Glomerular endothelial cell (primary cell): ENCODE measurements at places on chromosomes 12 and 14. TPM values are rescaled to one million over a fixed set of nuclear protein-coding genes. Genes with fewer than 3 reads are reported as not detected.

EML5 gene
- total RNA-seq = under 0.01 TPM in 1 of 2 replicates, not detected in the other

- DNase-seq = no peak
Measured at GRCh38 chr14:50943943-50944646, at the start of gene PYGL. PYGL (minus strand) TSS chr14:50944483; CDS start chr14:50944403, 80 bp downstream.

MYH6 gene
- not detected in 2 replicates for total RNA-seq

GRCh38 chr12:22653075-22653474, 28.1 kb downstream of the ETNK1 start:
- DNase-seq = no peak

- DNase-seq = no peak
Measured at GRCh38 chr12:58633479-58633878, 286.8 kb downstream of the LRIG3 start.

DNA sequence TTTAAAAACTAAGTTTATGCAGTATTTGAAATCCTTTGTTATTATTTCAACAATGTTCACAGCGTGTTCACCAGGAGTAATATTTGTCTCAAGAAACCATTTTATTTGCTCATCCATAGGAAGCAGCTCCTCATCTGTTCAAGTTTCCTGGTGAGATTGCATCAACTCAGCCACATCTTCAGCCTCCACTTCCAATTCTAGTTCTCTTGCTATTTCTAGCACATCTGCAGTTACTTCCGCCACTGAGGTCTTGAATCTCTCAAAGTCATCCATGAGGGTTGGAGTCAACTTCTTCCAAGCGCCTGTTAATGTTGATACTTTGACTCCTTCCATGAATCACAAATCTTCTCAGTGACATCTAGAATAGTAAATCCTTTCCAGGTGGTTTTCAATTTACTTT, 18.0 kb downstream of the CLEC9A start:
- no peak for DNase-seq

GRCh38 chr12:124720681-124721500, 142.8 kb downstream of the SCARB1 start:
- peak; percentile 69 for DNase-seq

DNA sequence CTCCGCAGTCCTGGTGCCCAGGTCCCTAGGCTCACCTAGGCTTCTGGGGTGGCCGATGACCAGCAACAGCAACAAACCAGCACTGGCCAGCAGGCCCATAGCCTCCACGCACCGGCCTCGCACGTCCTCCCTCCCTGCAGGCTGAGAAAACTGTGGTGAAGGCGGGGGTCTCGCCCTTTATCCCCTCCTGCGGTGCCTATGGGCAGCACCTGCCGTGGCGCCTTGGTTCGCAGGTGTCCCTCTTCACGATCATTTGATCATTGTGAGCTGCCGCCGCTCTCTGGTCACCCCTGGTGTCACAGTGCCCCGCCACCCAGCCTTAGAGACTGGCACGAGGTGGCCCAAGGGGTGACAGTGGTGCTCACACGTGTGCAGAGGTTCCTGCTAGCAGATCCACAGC, at the start of gene OVCH1:
Gene OVCH1 (minus strand): TSS at position 99 of the 400 bp plus-strand sequence. CDS start 0 bp downstream, at position 99.
- DNase-seq = no peak

TEX22 gene
- total RNA-seq = 0.15 and 0.18 TPM in 2 replicates

GRCh38 chr12:50579757-50580267, 75.0 kb downstream of the DIP2B start:
- DNase-seq = no peak

GRCh38 chr12:3231399-3231876, 154.3 kb downstream of the TSPAN9 start:
- DNase-seq = no peak

- no peak for DNase-seq
Measured at GRCh38 chr14:65281991-65282895, 130.3 kb upstream of the FUT8 start.

DNA sequence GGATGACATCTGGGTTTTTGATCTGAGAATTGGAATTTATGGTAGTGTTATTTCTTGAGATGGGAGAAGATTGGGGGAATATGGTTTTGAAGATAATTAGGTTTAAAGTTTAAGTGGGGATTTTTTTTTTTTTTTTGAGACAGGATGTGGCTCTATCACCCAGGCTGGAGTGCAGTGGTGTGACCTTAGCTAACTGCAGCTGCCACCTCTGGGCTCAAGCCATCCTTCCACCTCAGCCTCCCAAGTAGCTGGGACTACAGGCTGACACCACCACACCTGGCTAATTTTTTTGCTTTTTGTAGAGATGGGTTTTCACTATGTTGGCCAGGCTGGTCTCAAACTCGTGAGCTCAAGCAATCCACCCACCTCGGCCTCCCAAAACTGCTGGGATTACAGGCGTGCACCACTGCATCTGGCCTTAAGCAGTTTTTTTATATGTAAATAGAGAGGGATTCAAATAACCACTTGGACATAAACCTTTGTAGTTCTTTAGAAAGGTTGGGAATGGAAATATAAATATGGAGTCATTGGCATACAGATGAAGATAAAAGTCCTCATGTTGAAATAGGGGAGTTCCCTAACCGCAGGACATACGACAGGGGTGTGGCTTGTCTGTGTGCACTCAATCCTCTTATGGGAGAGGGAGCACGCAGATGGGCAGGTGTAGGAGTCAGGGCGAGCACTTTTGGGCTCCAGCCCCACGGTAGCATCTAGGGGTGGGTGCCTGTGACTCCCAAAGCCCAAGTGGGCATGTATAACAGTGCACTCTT, 4.7 kb downstream of the LIN52 start:
- DNase-seq = no peak

STON2 gene
- 3.4 and 6.4 TPM in 2 replicates for total RNA-seq

GRCh38 chr12:92365333-92365732, 219.7 kb upstream of the BTG1 start:
- DNase-seq = no peak

ADAMTS20 gene
- total RNA-seq = not detected in 2 replicates

- DNase-seq = no peak
Measured at GRCh38 chr12:71333418-71333817, 106.2 kb upstream of the LGR5 start.

DNA sequence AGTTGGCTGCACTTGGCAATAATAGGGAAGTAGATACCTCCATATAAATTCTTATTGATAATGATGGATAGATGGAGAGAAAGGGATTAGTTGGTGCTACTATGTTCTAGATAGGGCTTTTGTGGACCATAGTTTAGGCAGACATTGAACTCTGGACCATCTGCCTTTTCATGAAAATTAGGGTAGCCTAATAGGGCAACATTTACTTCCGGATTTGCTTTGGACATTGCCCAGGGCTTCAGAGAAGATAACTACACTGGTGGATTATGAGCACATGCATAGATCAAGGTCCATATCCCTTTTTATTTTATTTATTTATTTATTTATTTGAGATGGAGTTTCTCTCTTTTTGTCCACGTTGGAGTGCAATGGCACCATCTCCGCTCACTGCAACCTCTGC, 70.5 kb downstream of the FIGNL2 start:
- no peak for DNase-seq

DNA sequence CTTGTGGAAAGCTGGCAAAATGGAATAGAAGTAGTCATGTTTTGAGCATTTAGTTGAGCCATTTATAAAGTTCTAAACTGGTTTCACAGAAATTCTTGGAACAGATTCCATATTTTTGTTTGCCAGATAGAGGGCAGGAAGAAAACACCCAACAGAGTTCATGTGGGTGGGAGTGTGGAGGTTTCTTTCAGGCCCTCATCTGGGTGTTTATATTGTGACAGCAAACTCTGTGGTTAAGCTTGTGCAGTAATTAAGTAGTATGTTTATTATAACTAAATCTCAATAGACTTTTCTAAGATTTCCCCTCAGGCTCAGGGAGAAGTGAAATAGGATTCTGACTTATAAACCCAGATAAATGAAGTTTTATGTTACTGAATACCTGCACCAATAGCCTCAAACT, 57.4 kb downstream of the SPPL3 start:
- DNase-seq = no peak

DNA sequence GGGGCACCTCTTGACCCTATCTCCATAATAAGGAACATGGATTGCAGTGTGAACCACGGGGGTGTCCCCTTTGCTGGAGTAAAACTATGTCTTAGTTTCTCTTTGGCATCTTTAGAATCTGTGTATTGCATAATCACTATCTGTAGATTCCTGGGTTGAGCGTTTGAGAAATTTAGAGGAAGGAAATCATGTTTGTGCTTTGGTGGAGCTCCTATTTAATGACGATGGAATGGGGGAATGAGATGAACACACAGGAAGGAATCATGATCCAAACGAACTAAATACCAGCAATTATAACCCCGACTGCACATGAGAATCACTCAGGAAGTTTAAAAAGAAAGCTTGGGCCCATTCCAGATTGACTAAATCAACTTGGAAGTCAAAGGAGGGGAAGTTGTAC, 1.3 kb upstream of the MYG1 start:
- no peak for DNase-seq

- no peak for DNase-seq
Measured at GRCh38 chr12:75724928-75725312, 213.5 kb upstream of the KRR1 start.

CLEC6A gene
- not detected in 2 replicates for total RNA-seq

DNA sequence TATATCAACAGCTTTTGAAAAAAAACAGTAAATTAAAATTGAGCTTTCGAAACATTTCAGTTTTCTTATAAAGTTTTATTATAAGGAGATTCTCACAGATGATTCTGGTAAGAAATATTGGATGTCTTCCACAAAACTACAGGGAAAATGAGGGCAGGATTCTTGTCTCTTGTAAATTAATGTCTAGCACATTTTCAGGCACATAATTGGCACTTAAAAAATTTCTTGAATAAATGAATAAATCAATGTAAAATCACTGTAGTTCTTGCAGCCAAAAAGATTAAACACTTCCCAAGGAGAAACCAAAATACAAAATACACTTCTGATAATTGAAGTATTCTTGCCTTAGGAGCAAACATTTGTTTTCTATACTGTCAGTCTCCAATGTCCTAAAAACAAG, 164.4 kb downstream of the NELL2 start:
- no peak for DNase-seq

RNASE1 gene
- total RNA-seq = 215 and 387 TPM in 2 replicates

GRCh38 chr12:62006076-62006732, 254.0 kb upstream of the USP15 start:
- DNase-seq = peak; percentile 5

MANSC4 gene
- total RNA-seq = not detected in 2 replicates

- no peak for DNase-seq
Measured at GRCh38 chr14:88961214-88961613, 136.8 kb downstream of the TTC8 start.

DNA sequence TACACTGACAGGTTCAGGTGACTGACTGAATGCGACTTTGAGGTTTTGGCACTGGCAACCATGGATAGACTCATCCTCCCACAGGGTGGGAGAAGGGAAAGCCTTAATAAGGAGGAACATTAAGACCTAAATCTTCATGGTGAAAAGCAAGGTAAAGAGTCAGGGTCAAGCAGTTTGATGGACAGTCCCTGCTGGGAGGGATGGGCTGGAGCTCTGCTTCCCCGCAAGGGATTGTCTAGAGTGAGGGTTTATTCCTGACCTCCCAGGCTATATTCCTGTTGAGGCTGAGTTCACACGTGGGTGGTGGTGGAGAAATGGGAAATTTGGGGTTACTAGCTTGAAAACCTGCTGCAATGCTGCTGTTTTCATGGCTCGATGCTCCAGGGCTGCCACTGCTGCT, 9.4 kb upstream of the STAC3 start:
- DNase-seq = no peak

DNA sequence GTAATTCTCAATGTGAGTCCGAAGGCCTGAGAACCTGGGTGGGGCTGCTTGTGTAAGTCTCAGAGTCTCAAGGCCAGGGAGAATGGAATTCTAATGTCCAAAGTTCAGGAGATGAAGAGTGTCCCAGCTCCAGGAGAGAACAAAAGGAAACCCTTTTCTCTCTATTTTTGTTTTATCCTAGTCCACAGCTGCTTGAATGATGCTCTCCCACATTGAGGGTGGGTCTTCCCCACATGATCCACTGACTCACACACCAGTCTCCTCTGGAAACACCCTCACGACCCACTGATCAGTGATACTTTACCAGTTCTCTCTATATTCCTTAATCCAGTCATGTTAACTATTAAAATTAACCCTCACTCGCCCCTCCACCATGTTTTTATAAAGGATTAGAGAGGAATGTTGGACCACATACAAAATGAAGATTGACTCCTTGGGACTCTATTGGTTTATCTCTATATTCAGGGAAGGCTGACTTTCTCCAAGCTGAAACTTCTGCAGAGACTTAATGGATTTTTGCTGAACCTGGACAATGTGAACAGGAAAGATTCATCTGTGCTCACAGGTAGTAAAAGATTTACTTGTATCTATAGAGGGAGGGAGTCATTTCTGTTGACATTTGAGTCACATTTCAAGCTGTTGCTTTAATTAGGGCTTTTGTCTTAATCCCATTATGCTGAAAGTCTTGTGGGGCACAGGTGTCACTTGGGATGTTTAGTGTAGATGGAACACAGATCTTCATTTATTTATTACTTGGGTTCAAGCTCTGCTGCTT, 1061.0 kb upstream of the TMEM132C start:
- no peak for DNase-seq

- no peak for DNase-seq
Measured at GRCh38 chr14:71237556-71237955, 330.3 kb downstream of the PCNX1 start.

GRCh38 chr12:42143452-42144157, 1.1 kb downstream of the GXYLT1 start:
- no peak for DNase-seq

GRCh38 chr12:50985322-50985721, 33.0 kb downstream of the HIGD1C start:
- DNase-seq = no peak

DNA sequence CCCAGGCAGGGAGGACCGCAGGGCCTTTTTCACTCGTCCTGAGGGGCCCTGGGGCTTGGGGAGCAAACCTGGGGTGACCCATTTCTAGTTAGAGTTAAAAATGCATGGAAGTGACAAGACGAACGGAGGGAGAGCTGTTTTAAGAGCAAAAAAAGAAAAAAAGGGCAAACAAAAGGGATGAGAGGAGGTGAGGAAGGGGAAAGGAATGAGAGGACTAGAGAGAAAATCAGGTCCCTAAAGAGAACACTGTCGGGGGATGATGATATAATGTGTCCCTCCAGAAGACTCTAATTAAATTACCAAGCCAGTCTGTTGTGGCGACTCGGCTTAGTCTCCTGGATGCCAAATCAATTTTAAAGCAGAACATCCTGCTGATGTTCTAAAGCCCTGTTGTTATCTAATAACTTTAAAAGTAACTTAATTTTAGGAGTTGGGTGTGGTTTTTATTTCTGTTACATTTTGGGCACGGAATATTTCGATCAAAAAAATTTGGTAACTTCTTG, 1.1 kb downstream of the ANO6 start:
- no peak for DNase-seq

GRCh38 chr14:50039734-50040400, 76.5 kb downstream of the VCPKMT start:
- DNase-seq = no peak

DNA sequence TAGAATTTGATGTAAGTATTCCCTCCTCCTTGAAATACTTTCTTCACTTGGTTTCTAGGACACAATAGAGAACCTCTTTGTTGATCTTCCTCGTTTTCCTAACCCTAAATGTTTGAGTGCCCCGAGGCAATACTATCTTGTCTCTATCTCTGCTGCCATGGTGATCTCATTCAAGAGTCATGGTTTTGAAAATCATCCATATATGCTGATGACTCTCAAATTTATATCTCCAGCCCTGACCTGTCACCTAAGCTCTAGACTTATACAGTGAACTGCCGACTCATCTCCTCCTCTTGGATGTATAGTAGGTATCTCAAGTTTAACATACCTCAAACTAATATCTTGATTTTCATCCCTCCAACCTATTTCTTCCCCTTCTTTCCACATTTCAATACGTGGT, 71.4 kb downstream of the RIC8B start:
- no peak for DNase-seq

TEX52 gene
- not detected in 2 replicates for total RNA-seq

GRCh38 chr12:43736927-43737440, 21.6 kb downstream of the PUS7L start:
- no peak for DNase-seq

- DNase-seq = no peak
Measured at GRCh38 chr14:101209594-101209993, 306.1 kb upstream of the RTL1 start.
